ENCODE measurements at places on chromosomes 11 and 22.

DNA sequence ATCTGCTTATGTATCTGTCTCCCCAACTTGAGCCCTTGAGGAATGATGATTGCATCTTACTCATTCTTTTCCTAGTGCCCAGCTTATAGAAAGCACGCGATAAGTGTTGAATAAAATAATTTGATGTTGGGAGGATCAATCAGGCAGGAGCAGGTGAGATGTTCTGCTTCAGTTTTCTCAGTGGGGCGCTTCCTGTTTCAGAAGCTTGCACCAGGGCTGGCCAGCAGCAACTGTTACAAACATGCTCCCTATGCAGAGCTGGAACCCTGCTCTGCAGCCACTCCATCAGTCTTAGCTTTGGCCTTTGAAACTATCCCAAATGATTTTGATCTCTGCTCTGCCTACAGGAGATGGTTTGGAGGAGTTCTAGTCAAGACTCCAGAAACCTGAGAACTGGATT lies 3.9 kb downstream of the ENDOD1 start:
- peaks cover 54% of the 10 kb centered on the region for H3K36me3 ChIP-seq
- no peaks in the 10 kb centered on the region for H3K27me3 ChIP-seq
- H3K4me3 ChIP-seq = peak overlapping the region; percentile 30
- peak overlapping the region; percentile 77 for H3K27ac ChIP-seq
- DNase-seq = peak; percentile 45
- H3K4me1 ChIP-seq = peaks cover 78% of the 10 kb centered on the region

DNA sequence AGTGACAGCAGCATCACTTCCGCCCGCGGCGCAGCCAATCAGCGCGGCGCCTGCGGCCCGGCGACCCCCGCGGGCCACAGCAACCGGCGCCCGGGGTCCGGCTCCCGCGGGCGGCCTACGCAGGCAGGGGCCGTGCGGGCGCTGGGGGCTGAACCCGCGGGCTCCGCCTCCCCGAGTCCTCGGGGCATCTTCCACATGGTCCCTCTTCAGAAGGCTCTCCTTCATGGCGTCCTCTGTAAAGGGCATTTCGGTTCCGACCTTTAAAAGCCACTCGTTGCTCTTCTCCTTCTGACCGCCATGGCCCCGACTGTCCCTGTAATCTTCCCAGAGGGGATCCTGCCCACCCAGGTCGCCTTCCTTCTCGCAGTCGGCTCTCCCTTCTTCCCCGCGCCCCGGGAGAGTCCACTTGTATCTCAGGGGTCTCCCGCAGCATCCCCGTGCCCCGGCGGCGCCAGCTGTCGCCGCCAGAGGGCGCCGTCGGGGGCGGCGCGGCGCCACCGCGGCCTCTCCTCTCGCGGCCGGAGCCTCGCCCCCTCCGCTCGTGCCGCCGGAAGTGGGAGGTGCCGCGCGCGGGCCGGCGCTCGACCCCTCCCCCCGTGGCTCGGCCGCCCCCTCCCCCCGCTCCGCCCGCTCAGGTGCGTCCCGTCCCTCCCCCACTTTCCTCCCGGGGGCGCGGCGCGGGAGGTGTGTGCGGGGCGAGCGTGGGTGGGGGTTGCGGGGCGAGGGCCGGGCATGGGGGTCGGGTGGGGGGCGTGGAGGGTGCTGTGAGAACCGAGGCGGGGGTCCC lies at the start of gene RNF214:
Gene RNF214 (plus strand): TSS at position 580 of the 787 bp plus-strand sequence. CDS start 1,602 bp downstream, outside the sequence.
- H3K27ac ChIP-seq = peak within 1 kb of the TSS; percentile 97
- no peaks in the 10 kb centered on the region for H3K27me3 ChIP-seq
- H3K4me3 ChIP-seq = peak within 1 kb of the TSS; percentile 89
- DNase-seq = peak; percentile 79

DNA sequence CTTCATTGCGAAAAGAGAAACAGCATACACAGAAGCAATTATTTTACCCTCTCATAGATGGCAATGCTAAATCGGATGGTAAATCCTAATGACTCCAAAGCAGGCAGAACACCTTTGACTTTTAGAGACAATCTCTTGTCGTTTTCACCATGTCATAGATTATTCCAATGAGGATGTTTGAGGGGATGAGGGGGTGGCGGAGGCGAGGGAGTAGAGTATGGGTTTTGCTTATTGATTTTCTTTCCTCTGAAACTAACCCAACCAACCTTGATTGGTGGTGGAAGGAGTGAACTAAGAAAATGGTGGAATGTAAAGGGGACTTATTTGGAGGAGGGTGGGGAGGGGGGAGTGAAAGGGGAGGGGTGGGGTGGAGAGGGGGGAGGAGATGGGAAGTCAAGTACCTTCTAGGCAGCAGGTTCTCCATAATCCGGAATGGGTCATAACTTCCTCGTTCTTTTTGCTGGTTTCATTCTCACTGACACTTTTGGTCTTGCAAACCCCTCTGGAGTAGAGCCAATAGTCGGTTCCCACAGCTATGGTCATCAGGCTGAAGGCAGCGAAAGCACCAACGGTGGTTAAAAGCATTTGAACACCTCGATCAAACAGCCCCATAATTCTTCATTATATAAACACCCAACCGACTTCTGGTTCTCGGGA lies 1.5 kb downstream of the CACNG2 start:
- no peaks in the 10 kb centered on the region for H3K36me3 ChIP-seq
- no peak overlapping the region for H3K4me3 ChIP-seq
- H3K4me1 ChIP-seq = peaks cover 4% of the 10 kb centered on the region
- no peak overlapping the region for H3K27ac ChIP-seq

DNA sequence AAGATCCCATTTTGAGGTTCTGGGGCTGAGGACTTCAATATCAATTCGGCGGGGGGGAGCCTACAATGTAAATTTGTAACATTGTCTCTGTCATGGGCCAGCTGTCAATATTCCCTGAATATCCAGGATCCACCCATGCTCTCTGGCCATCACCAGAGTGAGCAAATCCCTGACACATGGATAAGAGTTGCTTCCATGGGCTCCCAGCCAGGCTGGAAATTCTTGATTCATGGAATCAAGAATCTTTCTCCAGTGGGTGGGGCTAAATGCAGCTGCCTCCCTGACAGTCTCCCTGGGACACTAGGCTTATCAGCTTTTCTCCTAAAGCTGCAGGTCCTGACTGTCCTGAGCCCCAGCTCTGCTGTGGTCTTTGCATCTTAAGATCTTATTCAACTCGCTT lies 86.9 kb upstream of the IGLL5 start:
- H3K27me3 ChIP-seq = peaks cover 17% of the 10 kb centered on the region
- no peak for DNase-seq
- H3K4me3 ChIP-seq = no peak overlapping the region
- peaks cover 2% of the 10 kb centered on the region for H3K4me1 ChIP-seq
- no peak overlapping the region for H3K27ac ChIP-seq
- no peaks in the 10 kb centered on the region for H3K36me3 ChIP-seq

DNA sequence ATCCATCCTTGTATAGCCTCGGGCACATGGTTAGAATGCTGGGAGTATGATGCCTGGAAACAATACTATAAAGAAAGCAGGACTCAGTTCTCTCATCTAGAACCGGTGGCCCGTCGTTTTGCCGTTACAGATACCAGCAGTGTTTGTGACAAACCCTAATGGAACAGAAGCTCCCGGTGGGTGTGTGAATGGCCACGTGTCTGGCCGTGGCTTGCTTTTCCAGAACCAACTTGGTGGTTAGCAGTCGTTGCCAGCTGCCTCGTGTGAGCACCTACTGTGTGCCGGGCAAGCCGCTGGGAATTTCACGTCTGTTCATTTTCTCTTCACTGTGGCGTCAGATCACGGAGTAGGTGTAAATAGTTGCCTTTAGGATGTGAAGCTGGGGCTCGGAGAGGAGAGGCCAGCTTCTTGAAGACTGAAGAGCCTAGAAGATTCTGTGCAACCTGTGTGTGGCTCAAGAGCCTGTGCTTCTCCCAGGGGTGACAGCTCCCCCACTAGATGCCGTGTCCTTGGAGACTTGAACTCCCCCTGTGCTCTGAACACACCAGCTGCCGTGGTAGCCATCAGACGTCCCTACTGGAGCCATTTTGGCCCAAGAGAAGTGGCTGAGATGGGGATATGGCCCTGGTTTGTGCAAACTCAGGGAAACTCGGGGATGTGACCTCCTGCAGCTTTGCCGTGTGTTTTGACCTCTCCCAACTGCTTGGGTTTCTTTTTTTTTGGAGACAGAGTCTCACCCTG lies 57.5 kb upstream of the PPARA start:
- no peak for DNase-seq
- peaks cover 6% of the 10 kb centered on the region for H3K4me1 ChIP-seq
- no peak overlapping the region for H3K4me3 ChIP-seq
- H3K27me3 ChIP-seq = no peaks in the 10 kb centered on the region

GRCh38 chr11:33982661-33983060 lies 68.9 kb upstream of the CAPRIN1 start:
- H3K27me3 ChIP-seq = peaks cover 17% of the 10 kb centered on the region
- no peak overlapping the region for H3K4me3 ChIP-seq
- H3K4me1 ChIP-seq = no peaks in the 10 kb centered on the region
- no peak for DNase-seq
- H3K27ac ChIP-seq = no peak overlapping the region

GRCh38 chr11:28461338-28461737 lies 353.1 kb downstream of the METTL15 start:
- H3K36me3 ChIP-seq = no peaks in the 10 kb centered on the region
- no peak overlapping the region for H3K4me3 ChIP-seq
- no peak overlapping the region for H3K27ac ChIP-seq

Measured in activated CD8-positive, alpha-beta T cell treated with anti-CD3 and anti-CD28 coated beads, Interleukin-2, amount 10 ng/mL, durations not matched to agents 7 days and 5 days (primary cell).